Activated CD4-positive, alpha-beta memory T cell treated with anti-CD3 and anti-CD28 coated beads, Interleukin-2, amount 10 ng/mL, durations not matched to agents 7 days and 5 days (primary cell): ENCODE measurements at places on chromosomes 2 and 18. TPM values are rescaled to one million over a fixed set of nuclear protein-coding genes. Genes with fewer than 3 reads are reported as not detected.

CNDP1 gene
- not detected for total RNA-seq

MRPL30 gene
- total RNA-seq: 21.1 TPM

RTKN gene
- 1.1 TPM for total RNA-seq

TEX261 gene
- 34.8 TPM for total RNA-seq

RAB17 gene
- total RNA-seq: not detected

TMEM247 gene
- total RNA-seq: not detected

DNA sequence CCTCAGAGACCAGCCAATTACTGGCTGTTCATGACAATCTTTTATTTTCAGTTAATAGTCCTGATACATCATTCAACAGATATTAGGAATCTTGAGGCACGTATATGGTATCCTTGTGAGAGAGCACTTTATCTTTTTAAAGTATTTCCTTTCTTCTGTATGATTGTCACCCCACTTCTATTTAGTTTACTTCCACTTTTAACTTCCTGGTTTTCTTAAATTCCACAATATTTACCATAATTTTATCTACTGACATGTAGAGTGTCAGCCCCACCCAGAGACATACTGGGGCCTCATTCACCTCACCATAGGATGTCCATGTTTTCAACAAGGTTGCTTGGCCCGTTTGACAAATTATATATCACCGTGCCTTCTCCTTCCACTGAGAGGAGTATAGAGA is 182.9 kb upstream of the ID2 start:
- peaks cover 12% of the 10 kb centered on the region for H3K4me1 ChIP-seq
- H3K4me3 ChIP-seq: no peak overlapping the region
- H3K27ac ChIP-seq: no peak overlapping the region
- H3K27me3 ChIP-seq: peaks cover 5% of the 10 kb centered on the region

DNA sequence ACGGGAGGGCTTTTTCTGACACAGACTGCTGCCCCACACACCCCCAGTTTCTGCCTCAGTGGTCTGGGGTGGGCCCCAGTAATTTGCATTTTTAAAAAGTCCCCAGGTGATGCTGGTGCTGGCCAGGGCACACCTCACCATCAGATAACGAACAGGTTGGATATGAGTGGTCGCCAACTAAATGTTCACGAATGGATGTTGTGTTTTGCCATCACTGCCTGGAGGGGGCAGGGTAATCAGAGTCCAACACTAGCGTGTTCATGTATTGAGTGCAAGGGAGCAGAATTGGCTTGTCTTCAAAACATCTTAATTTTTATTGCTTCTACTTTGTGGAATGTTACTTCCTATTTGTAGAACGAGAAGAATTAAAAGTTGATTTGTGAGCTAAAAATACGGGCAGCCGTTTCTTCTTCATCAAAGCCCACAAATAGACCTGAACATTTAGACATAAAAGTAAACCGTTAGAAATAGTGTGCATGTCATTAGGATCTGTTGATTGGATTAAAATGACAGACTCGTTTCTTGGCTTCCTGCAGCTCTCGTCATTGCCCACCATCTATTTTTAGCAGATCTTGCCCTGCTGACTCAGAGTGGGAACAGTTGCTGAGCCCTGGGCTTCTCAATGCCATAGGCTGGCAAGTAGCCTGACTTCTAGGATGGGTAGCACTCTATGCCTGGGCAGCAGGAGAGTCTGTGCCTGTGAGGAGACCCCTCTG is 45.2 kb downstream of the NCK2 start:
- H3K4me3 ChIP-seq: peak overlapping the region; percentile 70
- DNase-seq: peak; percentile 84
- peaks cover 94% of the 10 kb centered on the region for H3K4me1 ChIP-seq
- H3K27me3 ChIP-seq: no peaks in the 10 kb centered on the region
- peak overlapping the region; percentile 99 for H3K27ac ChIP-seq

GRCh38 chr18:49045585-49045984 is 94.8 kb upstream of the SMAD7 start:
- no peak overlapping the region for H3K4me3 ChIP-seq
- H3K36me3 ChIP-seq: peaks cover 24% of the 10 kb centered on the region
- H3K27ac ChIP-seq: no peak overlapping the region
- no peak for DNase-seq
- H3K4me1 ChIP-seq: peaks cover 3% of the 10 kb centered on the region

GRCh38 chr2:151097128-151097527 is 164.5 kb downstream of the RBM43 start:
- no peaks in the 10 kb centered on the region for H3K4me1 ChIP-seq
- peaks cover 5% of the 10 kb centered on the region for H3K27me3 ChIP-seq
- H3K4me3 ChIP-seq: no peak overlapping the region
- DNase-seq: no peak
- no peaks in the 10 kb centered on the region for H3K36me3 ChIP-seq

DNA sequence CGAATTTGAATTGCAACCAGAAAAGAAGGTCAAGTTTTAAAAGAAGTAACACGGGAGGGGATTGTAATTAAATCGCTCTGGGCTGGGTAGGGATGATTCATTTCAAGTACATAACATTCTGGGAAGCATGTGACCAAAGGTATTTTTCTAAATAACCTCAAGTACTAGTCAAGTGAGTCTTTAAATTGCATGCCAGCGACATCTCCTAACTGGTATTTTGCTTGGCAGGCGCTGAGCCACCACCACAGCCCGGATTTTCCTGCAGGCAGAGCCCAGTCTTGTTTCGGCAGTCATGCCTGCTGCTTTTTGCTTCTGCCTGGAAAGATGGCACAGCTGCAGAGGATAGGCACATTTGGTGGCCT is 33.7 kb upstream of the NPAS2 start:
- no peak for DNase-seq
- no peaks in the 10 kb centered on the region for H3K27me3 ChIP-seq
- H3K27ac ChIP-seq: no peak overlapping the region
- H3K4me3 ChIP-seq: no peak overlapping the region
- H3K4me1 ChIP-seq: no peaks in the 10 kb centered on the region
- no peaks in the 10 kb centered on the region for H3K36me3 ChIP-seq

DNA sequence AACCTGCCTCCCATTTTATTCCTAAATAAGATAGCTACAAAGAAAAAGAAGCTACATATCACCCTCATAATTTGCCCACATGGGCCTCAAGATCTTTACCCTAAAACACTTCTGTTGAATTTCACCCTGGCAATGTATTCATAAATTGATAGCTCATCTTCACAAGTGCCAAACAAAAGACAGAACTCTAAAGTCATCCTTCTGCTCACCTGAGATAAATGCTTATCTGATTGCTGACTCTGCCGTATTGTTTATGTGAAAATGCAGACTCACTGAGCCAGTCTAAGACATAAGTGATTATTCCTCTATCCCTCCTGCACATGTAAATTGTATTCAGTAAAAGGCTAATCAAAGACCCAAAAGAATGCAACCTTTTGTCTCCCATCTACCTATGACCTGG is 2.0 kb downstream of the RDH14 start:
- DNase-seq: no peak
- H3K4me1 ChIP-seq: peaks cover 33% of the 10 kb centered on the region
- H3K27me3 ChIP-seq: no peaks in the 10 kb centered on the region
- no peak overlapping the region for H3K4me3 ChIP-seq

DNA sequence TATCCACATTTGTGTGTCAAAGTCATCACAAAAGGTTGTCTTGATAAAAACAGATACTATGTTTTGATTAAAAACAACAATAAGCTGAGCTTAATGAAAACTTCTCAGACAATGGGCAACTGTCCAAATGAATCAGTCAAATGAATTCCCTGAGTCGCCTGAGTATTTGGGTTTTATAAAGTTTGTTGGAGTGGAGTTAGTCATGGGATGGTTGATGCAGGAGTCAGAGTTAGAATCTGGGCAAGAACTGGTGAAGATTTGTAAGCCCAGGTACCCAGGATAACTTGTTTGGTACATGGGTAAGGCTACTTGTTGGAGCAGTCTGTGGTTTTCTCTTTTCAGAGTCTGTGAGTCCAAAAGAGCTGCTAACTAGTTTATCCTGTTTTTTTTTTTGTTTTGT is 34.4 kb upstream of the RAPGEF4 start:
- peaks cover 12% of the 10 kb centered on the region for H3K4me1 ChIP-seq
- H3K27ac ChIP-seq: no peak overlapping the region
- H3K4me3 ChIP-seq: no peak overlapping the region
- DNase-seq: no peak

GRCh38 chr18:48801728-48802542 is 148.8 kb downstream of the SMAD7 start:
- H3K27me3 ChIP-seq: no peaks in the 10 kb centered on the region
- no peak for DNase-seq
- H3K4me3 ChIP-seq: no peak overlapping the region

DNA sequence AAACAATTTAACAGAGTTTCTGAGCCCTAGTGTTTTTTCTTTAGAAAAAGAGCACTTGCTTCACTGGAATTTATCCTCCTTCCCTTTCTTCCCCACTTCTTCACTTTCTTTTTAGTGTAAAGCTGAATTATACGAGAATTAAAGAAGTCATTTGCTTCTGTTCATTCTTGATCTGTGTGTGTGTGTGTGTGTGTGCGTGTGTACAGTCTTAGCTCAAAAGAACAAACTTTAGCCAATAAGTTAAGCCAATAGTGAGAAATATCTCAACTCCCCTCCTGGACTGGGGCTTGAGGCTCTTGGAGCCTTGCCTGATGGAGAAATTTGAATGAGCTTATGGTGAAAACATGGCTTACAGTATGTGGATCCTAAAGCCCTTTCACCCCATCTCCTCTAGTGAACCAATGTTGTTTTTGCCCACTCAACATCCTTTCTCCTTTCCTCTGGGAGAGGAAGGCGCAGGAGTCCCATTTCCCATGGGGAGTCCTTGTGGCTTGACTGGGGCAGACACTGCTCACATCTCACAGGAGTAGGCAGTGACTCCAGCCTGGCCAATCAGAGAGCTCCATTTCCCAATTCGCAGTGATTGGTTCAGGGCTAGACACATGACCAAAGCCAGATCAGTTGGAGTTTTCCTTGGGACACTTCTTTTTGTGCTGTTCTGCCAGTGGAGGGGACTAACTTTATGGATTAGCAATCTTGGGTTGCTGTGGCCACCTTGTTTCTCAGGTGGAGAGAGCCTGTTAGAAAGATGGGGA is 16.3 kb upstream of the MYO3B start:
- H3K27ac ChIP-seq: no peak overlapping the region
- H3K4me1 ChIP-seq: no peaks in the 10 kb centered on the region
- peaks cover 5% of the 10 kb centered on the region for H3K27me3 ChIP-seq
- no peaks in the 10 kb centered on the region for H3K36me3 ChIP-seq

- peaks cover 21% of the 10 kb centered on the region for H3K36me3 ChIP-seq
- H3K27ac ChIP-seq: no peak overlapping the region
- peaks cover 23% of the 10 kb centered on the region for H3K4me1 ChIP-seq
- no peak for DNase-seq
These were observed 8.4 kb downstream of the PTMA start for GRCh38 chr2:231716666-231717280.

GRCh38 chr2:47309472-47309951 is 93.4 kb upstream of the MSH2 start:
- no peaks in the 10 kb centered on the region for H3K36me3 ChIP-seq
- H3K27ac ChIP-seq: no peak overlapping the region
- no peaks in the 10 kb centered on the region for H3K4me1 ChIP-seq

DNA sequence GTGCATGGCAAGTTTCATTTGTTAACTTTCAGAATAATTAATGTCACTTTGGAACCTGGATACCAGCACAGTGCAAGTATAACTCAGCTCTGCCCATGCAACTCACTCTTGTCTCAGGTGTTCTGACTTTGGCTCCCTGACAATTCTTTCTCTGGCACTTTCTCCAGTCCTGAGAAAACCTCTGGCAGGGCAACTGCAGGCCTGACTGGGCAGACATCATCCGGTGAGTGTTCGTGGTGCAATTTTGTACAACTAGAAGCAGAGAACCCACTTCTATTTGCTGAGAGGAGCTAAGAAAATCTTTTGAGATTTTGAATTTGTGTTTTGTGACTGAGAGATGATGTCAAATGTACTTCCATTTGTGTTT is 143.0 kb downstream of the AQP4 start:
- DNase-seq: no peak
- H3K36me3 ChIP-seq: no peaks in the 10 kb centered on the region
- H3K4me1 ChIP-seq: no peaks in the 10 kb centered on the region
- H3K27ac ChIP-seq: no peak overlapping the region

DNA sequence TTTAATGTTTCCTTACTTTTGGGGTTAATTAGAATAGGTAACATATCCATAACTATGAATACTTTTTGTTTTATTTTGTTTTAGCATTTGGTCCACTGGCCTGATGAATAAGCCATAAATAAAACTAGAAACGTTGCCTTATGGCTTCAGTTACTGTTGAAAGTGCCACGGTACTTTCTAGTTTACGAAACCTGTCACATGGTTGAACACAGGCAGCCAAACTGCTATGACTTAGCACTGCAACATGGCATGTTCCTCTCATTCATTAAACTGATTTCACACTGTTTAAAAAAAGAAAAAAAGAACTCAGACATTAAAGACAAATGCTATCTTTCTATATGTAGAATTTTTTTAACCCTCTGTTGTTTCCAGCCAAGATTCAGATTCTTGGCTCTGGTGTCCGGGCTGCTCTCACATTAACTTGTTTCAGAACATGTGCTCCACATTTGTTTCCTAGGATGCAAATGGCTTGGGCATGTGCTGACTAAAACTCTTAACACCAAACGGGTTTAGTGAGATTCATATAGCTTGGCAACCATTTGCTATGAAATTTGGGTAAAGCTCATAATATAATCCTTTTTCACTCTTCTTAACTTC is 323.9 kb upstream of the RND3 start:
- no peak overlapping the region for H3K27ac ChIP-seq
- H3K4me1 ChIP-seq: no peaks in the 10 kb centered on the region
- no peaks in the 10 kb centered on the region for H3K36me3 ChIP-seq
- H3K4me3 ChIP-seq: no peak overlapping the region

DNA sequence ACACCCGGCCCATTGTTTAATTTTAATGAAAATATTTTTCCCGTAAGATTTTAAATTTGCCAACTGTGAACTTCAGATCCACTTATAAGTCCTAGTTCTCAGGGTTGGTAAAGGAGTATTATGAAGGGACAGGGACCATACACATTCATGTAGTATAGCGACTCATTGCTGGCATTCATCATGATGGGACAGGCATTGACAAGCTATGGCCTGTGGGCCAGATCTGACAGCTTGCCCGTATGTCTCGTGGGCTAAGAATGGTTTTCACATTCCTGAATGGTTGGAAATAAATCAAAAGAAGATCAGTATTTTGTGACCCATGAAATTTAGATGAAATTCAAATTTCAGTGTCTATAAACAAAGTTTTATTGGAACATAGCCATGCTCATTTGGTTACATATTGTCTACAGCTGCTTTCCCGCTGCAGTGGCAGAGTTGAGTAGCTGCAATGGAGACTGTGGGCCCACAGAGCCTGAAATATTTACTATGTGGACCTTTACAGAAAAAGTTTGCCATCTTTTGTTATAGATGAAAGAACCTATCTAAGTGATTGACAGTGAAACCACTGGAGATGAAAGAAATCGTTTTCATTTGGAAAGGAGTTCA is 4.1 kb downstream of the RAPGEF4 start:
- H3K4me1 ChIP-seq: peaks cover 2% of the 10 kb centered on the region
- H3K36me3 ChIP-seq: no peaks in the 10 kb centered on the region
- peaks cover 47% of the 10 kb centered on the region for H3K27me3 ChIP-seq
- H3K4me3 ChIP-seq: no peak overlapping the region

GRCh38 chr2:121063471-121063870 is 221.5 kb downstream of the TFCP2L1 start:
- peaks cover 3% of the 10 kb centered on the region for H3K27me3 ChIP-seq
- H3K36me3 ChIP-seq: no peaks in the 10 kb centered on the region
- no peak overlapping the region for H3K4me3 ChIP-seq
- H3K4me1 ChIP-seq: no peaks in the 10 kb centered on the region
- no peak for DNase-seq

- DNase-seq: no peak
- no peak overlapping the region for H3K27ac ChIP-seq
- H3K4me1 ChIP-seq: peaks cover 7% of the 10 kb centered on the region
- H3K4me3 ChIP-seq: no peak overlapping the region
- H3K27me3 ChIP-seq: peaks cover 11% of the 10 kb centered on the region
These were observed 93.1 kb downstream of the RHOB start for GRCh38 chr2:20539776-20540586.
